ENCODE measurements at places on chromosomes 3 and 15.

DNA sequence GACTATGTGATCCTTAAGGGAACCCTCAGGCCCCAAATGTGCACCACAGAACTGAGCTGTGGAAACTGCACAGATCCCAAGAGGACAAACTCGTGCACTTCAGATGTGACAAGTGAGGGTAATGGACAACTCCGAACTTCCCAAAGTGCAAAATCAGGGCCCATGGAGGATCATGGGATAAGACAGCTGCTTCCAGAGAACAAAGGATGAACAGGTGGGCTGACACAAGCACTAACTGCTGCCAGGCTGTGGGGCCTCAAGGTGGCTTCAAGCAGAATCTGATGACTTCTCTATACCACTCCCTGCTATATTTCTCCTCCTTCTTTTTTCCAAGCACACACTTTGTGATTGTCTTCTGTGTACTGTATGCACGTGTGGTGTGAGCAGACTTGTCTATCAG is 5.4 kb downstream of the TARS3 start:
- DNase-seq, result no peak

GRCh38 chr15:33608714-33609113 is 297.9 kb downstream of the RYR3 start:
- peak; percentile 96 for DNase-seq

DNA sequence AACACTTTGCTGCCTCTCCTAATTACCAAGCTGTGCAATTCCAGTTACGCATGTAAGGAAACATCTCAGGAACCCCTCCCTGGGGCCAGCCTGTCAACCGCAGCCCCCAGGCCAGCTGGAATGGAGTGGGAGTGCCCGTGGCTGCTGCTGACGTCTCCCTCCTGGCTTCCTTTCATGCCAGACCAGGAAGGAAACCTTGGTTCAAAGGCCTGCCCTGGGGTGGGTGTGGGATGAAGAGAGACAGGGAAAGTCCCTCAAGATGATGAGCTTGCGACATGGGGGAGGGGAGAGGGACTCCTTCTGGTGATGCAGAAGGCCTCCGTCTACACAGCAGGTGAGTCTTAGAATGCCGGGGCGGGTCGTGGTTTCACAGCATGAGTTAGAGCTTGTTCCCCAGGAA is 11.4 kb upstream of the CYP11A1 start:
- DNase-seq, result no peak

- peak; percentile 37 for DNase-seq
Measured at GRCh38 chr15:59687836-59688235, 1.3 kb downstream of the BNIP2 start.

DNA sequence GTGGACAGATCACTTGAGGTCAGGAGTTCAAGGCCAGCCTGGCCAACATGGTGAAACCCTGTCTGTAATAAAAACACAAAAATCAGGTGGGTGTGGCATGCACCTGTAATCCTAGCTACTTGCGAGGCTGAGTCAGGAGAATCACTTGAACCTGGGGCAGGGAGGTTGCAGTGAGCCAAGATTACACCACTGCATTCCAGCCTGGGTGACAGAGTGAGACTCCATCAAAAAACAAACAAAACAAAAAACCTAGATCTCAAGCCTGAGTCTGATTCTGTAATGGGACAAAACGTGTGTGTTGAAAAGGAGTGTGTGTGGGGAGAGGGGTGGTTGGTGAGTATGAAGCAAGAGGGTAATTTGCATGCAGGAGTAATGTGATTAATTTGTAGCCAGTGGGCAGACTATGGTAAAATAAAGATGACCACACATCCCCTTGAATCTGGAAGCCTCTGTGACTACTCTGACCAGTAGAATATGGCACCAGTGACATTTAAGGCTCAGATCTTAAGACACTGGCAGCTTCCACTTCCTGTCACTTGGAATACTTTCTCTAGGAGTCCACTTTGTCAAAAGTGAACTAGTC is 18.4 kb upstream of the OPA1 start:
- peak; percentile 50 for DNase-seq
